ENCODE measurements at places on chromosomes 5 and 9.

DNA sequence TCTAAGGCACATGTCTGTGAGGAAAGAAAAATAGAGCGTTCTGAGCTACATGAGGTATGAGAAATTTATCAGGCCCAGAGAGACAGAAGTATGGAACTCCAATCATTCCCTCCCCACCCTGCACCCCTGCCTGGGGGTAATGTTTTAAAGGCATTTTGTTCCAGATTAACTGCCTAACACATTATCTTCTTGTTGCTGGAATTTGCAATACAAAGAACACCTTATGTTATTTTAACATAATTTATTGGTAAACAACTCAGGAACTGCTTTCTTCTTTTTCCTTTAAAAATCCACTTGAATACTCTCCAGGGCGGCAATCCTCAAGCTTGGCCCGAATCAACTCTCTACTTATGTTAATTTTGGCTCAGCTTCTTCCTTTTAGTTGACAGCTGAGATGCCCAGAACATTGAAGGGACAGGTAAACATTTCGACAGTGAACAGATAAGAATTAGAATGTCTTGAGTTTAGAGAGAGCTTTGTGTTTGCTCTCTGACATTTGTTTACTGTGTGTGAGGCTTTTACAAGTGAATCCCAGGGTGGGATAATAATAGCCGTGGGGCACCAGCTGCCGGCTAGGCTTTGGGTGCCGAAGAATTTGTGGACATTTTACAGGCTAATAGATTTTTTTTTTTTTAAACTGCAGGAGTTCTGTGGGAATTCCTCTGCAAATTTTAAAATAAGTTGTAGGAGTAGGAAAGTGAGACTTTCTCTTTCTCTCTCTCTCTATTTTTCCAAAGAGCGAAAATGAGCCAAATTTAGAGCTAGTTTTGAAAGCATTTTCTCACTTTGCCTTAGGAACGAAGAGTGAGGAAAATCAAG lies 96.4 kb upstream of the TAF11L2 start:
- no peak for DNase-seq

GRCh38 chr5:156339139-156339841 lies 12.3 kb downstream of the SGCD start:
- no peak for DNase-seq

GRCh38 chr5:149616727-149617285 lies 35.5 kb downstream of the ARHGEF37 start:
- no peak for DNase-seq

DNA sequence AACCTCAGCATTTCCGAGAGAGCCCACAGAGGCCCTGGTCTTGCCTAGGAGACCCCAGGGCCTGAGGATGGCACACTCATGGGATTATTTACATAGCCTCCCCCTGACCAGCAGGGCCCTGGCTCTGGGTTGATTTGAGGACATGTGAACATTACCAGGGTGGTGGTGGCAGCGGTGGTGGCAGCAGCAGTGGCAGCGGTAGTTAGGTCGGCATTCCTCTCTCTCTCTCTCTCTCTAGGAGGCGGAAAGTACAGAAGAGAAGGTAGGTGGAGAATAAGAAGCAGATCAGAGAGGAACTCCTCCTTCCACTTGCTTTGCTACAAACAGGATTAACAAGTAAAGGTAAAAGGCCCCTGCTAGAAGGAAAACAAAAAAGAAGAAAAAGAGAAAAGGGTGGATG lies 39.3 kb downstream of the B4GALT1 start:
- no peak for DNase-seq
